CD8-positive, alpha-beta T cell (primary cell): ENCODE measurements at places on chromosomes 2 and 18.

DNA sequence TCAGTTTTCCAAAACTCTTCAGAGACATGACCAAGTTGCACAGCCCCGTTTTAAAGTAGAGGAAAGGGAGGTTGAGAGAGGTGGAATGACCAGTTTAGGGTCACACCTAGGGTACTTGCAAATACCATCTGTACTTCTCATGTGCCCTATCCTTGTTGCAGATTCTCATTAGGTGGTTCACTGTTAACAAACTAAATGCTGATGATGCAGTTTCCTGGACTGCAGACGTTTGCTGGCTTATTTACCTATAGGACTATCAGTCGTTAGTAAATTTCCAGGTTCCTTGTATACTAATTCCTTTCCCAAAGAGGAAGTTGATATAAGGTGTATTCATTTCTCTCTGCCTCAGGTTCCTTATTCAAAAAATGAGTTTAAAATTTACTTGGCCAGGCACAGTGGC lies 1.4 kb downstream of the FARP2 start:
- no peak for DNase-seq

GRCh38 chr2:62202019-62202722 lies 6.3 kb downstream of the B3GNT2 start:
- no peak for DNase-seq

GRCh38 chr2:240579071-240579762 lies 7.3 kb upstream of the CAPN10 start:
- DNase-seq: no peak

GRCh38 chr2:6934345-6934744 lies 17.1 kb downstream of the RNF144A start:
- DNase-seq: no peak

DNA sequence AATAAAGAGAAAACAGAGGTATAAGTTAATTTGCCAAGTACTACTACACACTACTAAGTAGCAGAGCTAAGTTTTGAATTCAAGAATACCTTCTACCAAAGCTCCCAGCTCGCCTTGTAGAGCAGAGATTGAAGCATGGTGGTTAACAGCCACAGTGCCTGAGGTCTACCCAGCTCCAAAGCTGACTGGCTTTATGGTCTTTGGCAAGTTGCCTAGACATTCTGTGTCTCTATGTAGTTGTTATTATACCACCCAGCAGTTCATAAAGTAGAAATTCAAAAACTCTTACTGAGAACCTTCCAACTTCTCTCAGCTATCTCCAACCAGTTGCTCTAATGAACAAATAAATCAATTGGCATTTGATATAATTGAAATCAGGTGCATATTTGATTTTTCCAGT lies 87.8 kb downstream of the PDE11A start:
- no peak for DNase-seq

DNA sequence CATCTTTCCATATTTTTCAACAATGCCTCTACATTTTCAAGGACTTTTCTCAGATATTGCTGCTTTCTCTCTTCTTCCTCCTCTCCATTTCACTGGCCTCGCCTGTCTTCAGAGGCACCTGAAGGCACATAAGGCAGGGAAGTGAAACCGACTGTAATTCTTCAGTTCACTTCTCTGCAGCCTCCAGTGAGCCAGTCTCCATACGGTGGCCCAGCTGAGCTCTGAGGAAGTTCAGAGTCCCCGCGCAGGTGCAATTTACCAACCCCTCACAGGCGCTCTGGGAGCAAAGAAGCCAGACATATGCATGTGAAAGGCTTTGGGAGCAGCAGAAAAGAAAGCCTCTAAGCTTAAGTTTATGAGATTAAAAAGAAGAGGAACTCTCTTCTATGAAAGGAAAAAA lies 12.4 kb downstream of the KLHL14 start:
- no peak for DNase-seq
